ENCODE measurements at places on chromosomes 1 and 21.
A peak's percentile ranks its signal among the peaks of the same experiment; 100 is the strongest.

DNA sequence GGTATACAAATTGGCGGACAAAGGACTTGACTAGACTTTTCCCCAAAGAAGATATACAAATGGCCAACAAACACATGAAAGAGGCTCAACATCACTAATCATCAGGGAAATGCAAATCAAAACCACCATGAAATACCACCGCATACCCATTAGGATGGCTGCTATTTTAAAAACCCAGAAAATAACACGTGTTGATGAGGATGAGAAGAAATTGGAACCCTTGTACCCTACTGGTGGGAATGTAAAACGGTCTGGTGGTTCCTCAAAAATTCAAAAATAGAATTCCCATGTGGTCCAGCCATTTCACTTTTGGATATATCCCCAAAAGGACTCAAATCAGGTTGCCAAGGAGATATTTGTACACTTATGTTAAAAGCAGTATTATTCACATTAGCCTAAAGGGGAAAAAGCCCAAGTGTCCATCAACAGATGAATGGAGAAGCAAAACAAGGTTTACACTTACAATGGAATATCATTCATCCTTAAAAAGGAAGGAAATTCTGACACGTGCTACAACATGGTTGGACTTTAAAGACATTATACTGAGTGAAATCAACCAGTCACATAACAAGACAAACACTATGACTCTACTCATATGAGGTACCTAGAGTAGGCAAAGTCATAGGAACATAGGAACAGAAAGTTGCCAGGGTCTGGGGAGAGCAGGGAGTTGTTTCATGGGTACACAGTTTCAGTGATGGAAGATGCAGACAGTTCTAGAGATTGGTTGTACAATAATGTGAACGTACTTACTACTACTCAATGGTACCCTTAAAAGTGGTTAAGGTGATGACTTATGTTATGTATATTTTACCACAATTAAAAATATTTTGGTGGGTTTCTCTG is 17.0 kb downstream of the CD34 start:
- DNase-seq = no peak

DNA sequence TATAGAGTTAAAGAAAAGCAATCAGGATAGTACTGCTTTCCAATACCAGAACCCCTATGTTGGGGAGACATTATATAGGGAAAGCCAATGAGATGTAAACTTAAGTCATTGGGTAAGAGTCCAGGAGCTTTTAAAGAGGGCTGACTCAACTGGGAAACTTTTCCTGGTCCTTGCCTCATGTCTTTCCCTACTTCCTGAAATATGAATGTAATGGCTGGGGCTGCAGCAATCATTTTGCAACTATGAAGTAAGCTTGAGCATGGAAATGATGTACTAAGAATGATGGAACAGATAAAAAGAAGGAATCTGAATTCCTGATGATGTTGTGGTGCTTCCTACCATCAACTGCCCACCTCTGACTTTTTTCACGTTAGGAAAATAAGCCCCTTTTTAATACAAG is 55.7 kb downstream of the WDR3 start:
- DNase-seq = no peak

- no peak for DNase-seq
These were observed 21.2 kb upstream of the USP1 start for GRCh38 chr1:62415687-62416086.

GRCh38 chr1:39646232-39647081 is 7.0 kb upstream of the HEYL start:
- DNase-seq = no peak

DNA sequence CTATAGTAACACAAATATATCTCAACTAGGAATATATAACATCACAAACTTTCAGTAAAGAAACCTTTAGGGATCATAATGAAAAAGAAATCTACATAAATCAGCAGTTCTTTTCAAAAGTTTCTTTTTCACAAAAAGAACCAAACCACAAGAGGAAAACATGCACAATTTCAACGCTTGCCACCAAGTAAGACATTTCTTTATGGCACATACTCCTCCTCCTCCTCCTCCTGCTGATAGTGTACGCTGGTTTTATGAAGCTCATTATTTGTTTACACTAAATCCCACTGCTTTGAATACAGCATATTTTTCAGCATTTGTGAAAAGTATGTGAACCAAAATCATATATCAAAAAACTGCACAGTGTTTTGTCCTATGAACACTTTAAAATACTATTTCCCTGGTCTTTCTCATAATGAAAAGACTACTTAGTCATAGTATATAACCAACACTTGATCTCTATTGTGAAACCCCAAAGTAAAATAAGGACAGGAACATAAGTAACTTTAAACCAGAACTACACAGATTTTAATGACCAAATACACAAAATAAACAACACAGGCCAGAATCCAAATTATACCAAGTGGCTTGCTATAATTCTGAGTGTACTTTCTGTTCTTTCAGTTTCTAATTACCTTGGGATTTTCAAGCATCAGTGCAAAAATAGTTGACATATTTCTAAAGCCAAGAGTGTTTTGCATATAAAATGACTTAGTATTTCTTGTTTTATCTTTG is 184.2 kb downstream of the EIF4G3 start:
- peak; percentile 16 for DNase-seq

GRCh38 chr1:43043695-43044094 is 85.0 kb upstream of the SLC2A1 start:
- DNase-seq = no peak

DNA sequence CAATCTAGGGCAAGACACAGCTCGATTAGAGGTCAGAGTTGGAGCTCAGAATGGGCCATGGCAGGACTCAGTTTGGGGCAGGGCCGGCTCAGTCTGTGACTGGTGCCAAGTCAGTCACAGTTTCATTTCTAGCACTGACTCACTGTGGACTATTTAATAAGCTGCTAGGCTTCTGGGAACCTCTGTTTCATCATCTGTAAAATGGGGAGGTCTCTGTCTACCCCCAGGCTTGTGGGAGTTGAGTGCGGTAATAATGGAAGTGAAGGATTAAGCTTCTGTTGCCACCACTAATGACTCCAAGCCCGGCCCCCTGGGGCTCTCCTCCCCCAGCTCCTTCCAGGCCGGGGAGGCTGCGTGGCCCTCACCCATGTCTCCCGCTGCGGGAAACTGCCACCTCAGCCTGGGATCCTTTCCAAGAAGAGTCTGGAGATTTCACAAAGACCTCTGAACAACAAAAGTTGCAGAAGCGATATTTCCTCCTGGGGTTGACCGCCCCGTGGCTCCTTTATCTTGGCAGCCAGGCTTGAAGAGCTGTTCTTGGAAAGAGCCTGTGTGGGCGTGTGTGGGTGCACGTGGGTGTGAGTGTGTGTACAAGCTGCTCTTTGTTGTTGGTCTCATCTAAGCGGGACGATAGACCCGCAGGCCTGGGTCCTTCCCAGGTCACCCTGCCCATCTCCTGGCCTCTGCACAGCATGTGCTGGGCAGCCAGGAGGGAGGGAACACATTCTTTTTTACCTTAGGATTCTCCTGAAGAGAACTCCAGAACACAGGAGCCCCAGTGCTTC is 29.1 kb downstream of the KNCN start:
- DNase-seq = no peak

GRCh38 chr1:209783386-209783785 is 973 bp downstream of the C1orf74 start:
- DNase-seq = no peak

- no peak for DNase-seq
These were observed 368.5 kb upstream of the DPYD start for GRCh38 chr1:98289311-98289710.

DNA sequence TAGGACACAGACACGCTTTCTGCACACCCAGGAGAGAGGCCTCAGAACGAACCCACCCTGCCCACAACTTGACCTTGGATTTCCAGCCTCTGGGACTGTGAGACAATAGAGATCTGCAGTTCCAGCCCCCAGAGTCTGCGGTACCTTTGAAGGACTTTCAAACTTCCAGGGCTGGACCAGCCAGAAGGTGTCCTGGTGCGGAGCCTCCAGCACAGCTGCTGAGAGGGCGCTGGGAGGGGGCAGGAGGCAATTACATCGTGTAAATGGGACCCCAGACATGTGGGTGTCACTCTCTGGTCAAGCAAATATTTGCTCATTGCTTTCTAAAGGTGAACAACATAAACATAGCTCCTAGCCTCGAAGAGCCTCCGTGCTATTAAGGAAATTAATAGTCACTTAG is 58.7 kb upstream of the ACTRT2 start:
- no peak for DNase-seq

DNA sequence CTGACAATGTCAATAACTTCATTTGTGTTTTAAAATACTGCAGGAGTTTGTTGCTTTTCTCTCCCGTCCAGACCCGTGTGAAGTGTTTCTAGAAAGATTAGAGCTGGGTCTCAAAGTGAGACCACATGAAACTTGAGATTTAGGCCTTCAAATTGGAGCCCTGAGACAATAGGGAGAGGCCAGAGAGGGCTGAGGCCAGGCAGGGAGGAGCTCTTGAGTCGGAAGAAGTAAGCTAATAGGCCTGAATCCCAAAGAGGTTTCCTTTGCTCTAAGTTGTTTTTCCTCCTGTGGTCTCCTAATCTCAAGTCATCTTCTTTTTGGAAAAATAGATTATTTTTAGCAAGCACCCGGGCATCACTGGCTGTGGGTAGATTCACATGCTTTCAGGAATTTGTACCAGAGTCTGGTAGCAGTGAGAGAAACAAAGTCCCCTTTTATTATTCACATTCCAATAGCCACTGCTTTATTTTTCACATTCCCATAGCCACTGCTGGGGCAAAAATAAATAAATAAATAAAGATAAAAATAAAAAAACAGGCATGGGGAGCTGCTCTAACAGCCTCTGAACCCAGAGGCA is 25.6 kb downstream of the CD244 start:
- no peak for DNase-seq

GRCh38 chr21:30710499-30710898 is 8.1 kb downstream of the KRTAP21-3 start:
- no peak for DNase-seq

- DNase-seq = no peak
These were observed 24.5 kb downstream of the HIVEP3 start for GRCh38 chr1:41894101-41894807.

- DNase-seq = no peak
These were observed 42.2 kb downstream of the ZBTB17 start for GRCh38 chr1:15933684-15934083.

GRCh38 chr1:2535981-2536380 is 5.9 kb upstream of the HES5 start:
- no peak for DNase-seq

DNA sequence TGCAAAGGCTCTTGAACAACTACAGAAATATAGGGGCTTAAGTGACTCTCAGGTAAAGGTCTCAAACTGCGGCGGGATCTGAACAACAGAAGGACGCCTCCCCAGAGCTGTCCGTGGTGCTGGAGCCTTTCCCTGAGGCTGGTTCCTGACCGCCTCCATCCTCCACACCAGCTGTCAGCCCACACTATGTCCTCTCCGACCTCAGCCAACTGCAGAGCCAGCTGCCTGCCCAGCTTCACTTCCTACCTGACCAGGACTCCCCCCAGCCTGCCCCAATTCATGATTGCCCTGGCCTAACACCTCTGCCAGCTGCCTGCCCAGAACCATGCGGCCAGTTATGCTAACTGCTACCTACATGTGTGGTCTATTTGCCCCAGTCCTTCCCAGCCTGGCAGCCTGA is 63.6 kb upstream of the ZC3H12A start:
- DNase-seq = no peak

- no peak for DNase-seq
These were observed 714 bp downstream of the DFFA start for GRCh38 chr1:10471411-10472219.

GRCh38 chr1:226578946-226579578 is 30.5 kb downstream of the STUM start:
- DNase-seq = no peak

DNA sequence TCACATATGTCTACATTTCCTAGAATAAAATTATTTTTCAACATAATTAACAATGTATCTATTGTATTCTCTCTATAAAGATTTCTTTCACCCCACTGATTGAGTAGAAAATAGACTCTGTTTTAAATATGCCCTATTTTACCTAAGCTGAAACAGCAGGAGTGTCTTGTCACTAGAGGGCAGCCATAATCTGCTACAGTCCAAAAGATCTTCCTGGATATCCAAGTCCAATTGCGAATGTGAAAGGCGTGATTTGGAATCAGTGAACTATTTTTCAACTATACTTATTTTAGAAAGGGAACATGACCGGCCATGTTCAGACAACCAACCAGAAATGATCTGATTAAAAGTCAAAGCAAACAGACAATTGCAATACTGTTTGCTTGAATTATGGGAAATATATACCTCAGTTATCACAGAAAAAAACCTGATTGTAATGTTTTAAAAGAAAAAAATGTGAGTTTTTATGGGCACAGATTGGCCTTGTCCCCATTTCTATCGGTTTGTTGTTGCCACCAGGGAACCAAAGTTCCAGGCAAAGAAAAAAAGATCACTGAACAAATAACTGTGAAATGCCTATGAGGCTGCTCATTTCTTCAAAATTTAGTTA is 1211.0 kb upstream of the ADGRL4 start:
- no peak for DNase-seq

DNA sequence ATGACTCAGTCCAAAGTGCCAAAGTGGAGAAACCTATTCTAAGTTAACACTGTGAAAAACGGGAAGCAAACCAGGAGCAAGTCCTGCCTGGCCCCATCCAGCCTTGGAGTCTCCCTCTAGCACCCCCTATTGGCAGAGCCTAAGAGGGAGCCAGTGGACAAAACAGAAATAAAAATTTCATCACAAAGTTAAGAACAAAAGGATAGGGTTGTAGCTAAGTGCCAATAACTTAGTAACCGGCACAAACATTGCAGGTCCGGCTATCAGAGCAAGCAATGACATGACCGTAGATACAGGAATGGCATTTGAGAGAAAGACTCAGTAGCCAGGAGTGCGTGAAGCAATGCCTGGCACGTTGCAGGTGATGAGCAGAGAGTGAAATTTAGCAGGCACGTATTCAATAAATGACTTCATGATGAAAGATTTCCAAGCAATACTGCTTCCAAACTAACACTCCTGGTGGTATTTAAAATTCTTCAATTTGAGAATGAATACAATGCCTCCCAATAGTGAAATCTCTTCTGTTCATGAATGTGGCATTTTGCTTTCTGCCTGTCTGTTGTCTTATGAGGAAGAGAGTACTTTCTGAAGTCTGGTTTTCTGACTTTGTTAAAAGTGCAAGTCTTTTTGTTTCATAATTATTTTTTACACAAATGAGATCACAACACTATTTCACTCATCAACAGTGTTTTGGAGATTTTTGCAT is 391.0 kb downstream of the OMA1 start:
- DNase-seq = no peak

DNA sequence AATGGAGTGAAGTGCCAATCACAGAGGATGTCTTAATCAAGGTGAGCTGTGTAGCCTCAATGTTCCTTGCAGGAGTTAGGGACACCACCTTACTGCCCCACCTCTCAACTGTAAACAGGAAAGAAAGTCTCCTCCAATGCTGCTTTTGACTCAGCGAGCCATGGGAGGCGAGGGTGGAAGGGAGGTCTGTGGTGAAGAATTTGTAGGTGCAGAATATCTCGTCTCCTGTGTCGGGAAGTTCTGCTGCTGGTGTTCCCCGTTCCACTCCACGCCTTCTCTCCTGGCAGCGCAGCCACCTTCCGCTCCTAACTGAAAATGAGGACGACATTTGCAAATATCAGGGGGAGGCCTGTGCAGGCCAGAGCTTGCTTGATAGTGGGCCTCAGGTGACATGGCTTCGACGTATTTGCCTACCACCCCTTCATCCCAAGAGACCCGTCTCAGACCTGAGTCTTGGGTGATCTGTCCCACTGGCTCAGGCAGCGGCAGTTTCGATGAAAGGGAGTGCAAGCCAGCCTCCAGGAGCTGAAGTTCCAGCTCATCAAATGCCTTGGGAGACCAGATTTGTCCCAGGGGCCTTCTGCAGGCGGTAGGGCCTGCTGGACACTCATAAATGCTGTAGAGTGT is 368.3 kb upstream of the C1orf174 start:
- DNase-seq = no peak
